ENCODE measurements at places on chromosomes 1 and 21.

- no peak for DNase-seq
Observed at GRCh38 chr1:22525211-22525610, 38.1 kb upstream of the EPHA8 start.

- DNase-seq, result peak; percentile 13
Observed at GRCh38 chr1:63651161-63651701, 58.0 kb downstream of the PGM1 start.

- peak; percentile 1 for DNase-seq
Observed at GRCh38 chr1:25168193-25169071, 63.9 kb downstream of the SYF2 start.

DNA sequence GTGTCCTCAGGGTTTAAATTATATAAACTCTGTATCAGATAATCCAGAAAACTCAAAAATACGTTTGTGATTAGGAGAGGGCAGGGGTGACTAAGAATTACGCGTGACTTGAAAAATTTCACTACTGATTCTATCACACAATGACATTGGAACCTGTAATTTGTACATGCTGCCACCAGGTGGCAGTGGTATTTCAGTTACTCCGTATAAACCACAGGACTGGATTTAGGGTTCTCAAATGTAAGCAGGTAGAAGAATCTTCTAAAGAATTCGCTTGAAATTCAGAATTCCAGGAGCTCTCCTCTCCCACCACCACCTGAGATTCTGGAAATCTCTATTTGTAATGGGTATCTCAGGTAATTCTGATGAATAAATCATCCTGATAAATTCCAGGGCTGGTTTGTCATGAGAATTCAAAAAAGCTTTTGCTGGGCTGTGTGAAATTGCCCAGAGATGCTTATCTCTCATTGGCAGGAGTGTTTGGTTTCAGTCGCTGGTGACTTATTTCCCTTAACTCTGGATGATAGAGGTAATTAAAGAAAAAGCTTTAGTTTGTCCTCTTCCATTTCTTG lies 1.7 kb upstream of the KRTAP7-1 start:
- no peak for DNase-seq

DNA sequence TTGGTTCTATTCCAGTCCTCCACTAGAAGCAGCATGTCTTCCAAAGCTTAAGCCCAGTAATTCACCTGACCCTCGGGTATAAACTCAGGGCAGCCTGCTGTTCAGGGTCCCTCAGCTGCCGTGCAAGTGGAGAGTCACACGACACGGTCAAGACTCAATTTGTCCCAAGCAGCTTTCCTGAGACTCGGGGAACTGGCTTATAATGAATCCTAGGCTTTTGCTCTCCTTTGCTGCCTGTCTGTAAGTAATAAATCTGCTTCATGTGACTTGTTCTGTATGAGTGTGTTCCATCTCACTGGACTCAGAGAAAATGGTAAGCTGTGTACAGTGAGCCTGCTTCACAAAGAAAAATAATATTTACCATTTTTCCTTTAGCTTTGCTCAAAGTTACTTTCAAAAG lies 119.8 kb downstream of the CYYR1 start:
- DNase-seq, result no peak

GRCh38 chr1:234307726-234308125 lies 65.5 kb upstream of the COA6 start:
- no peak for DNase-seq

DNA sequence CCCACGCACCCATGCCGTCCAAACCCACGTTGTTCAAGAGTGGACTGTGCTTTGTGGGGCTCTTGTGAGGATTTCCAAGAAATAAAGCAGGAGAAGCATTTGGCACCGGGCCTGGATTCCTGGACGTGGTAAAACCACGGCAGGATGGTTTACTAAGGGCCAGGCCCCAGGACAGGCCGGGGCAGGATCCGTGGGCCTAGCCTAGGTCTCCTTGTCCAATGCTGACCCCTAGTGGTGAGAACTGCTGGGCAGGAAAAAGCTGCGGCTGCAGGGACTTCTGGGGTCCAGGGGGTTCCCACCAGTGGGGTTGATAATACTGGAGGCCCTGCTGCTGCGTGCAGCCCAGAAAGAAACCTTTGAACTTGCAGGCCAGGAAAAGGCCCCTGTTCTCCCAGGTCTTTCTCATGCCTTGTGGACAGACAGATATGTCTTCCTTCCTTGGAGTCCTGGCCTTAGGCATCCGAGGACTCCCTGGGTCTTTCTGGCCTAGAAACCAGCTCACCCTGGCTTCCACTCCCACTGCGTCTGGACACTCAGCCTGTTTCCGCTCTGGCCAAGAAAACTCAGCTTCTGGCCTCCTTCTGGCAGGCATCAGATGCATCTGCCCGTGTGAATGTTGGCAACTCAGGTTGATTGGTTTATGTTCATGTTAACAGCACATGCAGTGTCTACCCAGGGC lies 106.9 kb upstream of the TMEM51 start:
- DNase-seq, result peak; percentile 95

- DNase-seq, result no peak
Observed at GRCh38 chr1:154170547-154171222, 15.8 kb upstream of the NUP210L start.

DNA sequence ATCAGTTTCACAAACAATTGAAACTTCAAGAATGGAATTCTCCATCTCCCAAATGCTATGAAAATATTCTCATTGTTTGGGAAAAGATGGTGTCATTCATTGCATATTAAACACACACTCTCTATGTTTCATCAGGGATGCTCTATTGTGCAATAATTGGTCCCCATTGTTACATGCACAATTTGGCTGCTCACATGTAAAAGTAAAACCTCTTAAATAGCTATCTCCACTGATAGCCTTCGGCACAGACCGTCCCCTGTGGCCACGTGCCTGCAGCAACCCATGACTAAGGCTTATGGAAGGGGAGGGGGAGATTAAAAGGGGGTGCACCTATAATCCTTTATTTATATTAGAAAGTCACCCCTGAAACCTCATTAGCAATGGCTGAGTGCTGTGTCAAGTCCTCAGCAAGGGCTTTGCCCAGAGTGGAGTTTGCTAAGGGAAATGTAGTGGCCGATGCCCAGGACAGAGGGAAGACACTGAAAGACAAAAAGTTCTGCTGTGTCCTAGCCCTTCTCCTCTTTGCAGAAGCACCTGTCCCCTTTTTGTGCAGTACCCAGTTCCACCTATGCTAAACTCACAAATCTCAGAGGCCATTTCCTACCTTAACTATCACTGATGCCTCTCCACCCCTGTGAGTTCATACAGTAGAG lies 309.6 kb upstream of the ESRRG start:
- DNase-seq, result no peak

- DNase-seq, result no peak
Observed at GRCh38 chr1:20867062-20867461, 80.0 kb upstream of the HP1BP3 start.

GRCh38 chr1:27536010-27536757 lies 46.2 kb upstream of the WASF2 start:
- DNase-seq, result no peak

GRCh38 chr1:75265792-75266191 lies 131.6 kb downstream of the LHX8 start:
- DNase-seq, result peak; percentile 2

DNA sequence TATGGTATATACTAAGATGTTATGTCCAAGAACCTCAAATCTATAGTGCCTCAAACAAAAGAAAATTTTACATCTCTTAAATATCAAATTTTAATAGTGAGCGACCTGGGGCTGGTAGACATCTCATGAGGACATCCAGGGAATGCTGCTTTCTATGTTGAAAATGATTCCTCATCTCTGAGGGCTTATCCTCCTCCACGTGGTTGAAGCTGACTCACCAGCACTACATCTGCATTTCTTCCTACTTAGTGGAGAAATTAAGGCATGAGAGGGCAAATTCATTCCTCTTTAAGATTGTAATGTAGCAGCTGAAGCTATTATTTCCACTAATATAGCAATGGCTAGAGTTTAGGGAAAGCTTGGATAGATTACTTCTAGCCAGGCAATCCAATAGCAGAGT lies 529.5 kb downstream of the COL11A1 start:
- no peak for DNase-seq

GRCh38 chr1:193919827-193920226 lies 733.4 kb upstream of the B3GALT2 start:
- DNase-seq, result no peak

- DNase-seq, result no peak
Observed at GRCh38 chr1:207990876-207991582, 80.1 kb upstream of the CD34 start.

DNA sequence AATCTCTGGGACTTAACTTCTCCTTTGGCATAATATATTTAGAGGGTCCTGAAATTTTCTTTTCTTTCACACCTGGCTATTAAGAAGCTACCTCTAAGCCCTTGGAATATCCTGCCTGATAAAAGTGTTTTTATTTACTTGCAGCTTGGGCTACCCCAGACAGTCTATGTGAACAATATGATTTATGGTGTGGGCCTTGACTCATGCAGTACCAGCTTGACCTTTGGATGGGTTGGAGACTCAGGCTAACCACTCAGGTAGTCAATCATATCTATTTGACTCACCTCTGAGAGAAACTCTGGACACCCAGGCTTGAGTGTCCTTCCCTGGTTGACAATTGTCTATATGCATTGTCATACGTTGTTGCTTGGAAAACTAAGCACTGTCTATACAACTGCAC lies 13.4 kb upstream of the PGBD2 start:
- DNase-seq, result no peak

DNA sequence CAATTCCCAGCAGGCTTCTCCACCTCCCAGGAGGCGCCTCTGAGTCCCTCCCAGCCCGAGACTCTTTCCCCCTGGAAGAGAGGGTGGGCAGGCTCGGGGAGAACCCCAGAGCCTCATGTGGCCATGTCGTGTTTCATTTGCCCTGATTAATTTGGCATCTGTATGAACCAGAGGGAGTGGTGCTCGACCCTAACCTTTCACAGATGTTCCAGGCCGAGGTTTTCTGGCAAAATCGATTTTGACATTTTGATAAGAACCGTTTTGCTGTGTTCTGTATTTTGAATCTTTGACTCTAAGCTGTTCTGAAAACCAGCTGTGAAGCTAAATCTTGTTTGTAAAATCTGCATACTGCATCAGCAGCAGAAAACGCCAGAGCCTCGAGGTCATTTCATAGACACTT lies 367.4 kb downstream of the CAMTA1 start:
- DNase-seq, result no peak

DNA sequence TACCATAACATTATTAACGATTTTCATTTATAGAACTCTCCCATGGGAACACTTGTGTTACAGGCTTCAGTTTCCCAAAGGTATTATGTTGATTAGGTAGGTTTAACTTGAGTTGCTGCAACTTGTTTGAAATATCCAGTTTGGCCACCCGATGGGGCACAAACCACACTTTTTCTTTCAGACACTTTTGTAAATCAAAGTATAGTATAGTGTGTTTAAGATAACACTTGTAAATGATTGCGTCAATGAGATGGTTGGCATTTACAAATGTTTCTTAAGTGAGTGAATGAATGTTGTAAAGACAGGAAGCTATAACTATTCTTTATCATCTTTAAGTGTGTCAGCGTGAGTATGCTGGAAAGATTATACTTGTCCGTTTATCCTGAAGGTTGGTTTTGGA lies 4.3 kb downstream of the XPR1 start:
- no peak for DNase-seq

DNA sequence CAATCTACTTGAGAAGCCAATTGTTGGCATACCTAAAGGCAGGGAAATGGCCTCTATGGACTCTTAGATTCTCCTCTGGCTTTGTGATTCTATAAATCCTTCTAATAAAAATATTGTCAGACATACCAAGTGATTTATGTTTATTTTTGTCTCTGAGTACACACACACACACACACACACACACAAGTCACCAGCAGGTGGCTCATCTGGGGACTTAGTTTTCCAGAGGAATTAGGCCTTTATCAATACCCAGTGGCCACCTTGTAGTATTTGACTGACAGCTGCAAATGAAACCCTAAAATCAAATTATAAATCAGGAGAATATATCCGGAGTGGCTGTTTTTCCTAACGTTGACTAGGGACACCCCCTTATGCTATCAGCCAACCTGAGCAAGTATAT lies 258.5 kb downstream of the BRINP2 start:
- DNase-seq, result no peak

GRCh38 chr1:8651236-8651890 lies 166.1 kb downstream of the RERE start:
- DNase-seq, result no peak

GRCh38 chr1:8913457-8913856 lies 32.2 kb upstream of the CA6 start:
- no peak for DNase-seq

GRCh38 chr1:1752636-1753606 lies 25.3 kb downstream of the NADK start:
- no peak for DNase-seq

- no peak for DNase-seq
Observed at GRCh38 chr1:178025613-178026356, 55.9 kb upstream of the SEC16B start.

GRCh38 chr1:229625915-229626831 lies at the start of the genes TAF5L and URB2:
TSS of gene TAF5L (minus strand) at chr1:229626122. CDS start at chr1:229614482, 11,640 bp downstream.
TSS of gene URB2 (plus strand) at chr1:229626247. CDS start at chr1:229627634, 1,387 bp downstream.
- peak; percentile 96 for DNase-seq

DNA sequence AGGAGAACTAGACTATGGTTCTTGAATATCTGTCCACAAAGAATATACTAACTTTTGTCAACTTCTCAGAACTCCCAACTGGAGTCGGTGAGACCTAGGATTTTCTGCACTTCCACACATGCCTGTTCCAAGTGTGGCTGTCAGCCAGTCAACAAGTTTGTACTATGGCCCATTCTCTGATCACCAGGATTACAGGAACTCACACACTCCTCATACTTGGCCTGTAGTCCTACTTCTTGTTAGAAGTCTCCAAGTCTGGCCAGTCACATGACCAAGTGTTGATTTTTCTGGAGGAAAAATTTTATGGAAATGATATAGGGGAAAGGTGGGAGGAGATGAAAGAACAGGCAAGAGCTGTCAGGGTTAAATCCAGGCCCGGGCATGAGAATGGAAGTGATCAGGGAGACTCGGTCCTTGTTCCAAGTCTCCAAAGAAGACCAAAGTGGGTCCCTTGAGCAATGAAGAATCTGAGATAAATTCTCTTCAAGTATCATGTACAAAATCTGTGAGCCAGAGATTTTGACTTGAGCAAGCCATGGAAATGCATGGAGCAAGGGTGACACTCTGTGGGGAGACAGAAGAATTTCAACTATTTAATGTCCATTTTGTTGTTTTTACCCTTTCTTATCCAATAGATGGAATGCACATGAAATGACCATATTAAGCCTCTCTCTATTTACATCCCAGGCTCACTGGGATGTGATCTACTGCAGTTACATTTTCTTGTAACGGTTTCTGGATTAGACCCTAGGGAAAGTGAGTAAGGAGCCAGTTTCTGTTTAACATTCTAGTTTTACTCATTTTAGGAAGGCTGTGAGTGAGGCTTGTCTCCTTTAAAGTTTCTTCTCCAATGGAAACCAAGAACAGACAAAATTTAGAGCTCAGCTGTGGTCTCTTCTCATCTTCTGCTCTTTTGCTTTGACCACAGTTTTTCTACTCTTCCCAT lies 320.9 kb downstream of the ASTN1 start:
- peak; percentile 83 for DNase-seq

DNA sequence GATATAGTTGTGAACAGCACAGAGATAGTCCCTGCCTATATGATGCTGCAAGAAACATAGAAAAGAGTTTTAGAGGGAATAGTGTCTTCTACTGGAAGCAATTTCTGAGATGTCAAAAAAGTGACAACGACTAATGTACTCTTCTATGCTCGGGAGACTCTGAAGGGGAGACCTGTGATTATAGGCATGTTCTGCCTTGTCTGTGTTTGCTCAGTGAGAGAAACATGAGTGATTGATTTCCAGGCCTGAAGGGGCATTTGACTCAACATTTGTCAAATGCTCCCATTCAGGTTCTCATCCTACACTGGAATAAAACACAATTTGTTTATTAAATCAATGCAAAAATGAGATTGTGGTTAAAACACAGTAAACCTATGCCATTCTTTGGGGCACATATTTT lies 131.8 kb downstream of the CTH start:
- no peak for DNase-seq

GRCh38 chr1:61636376-61636775 lies 88.6 kb downstream of the TM2D1 start:
- no peak for DNase-seq

Data from AG08395 (cell line).